ENCODE measurements at places on chromosomes 1 and 21.

- DNase-seq, result no peak
Observed at GRCh38 chr1:16048573-16049189, 5.1 kb downstream of the CLCNKB start.

DNA sequence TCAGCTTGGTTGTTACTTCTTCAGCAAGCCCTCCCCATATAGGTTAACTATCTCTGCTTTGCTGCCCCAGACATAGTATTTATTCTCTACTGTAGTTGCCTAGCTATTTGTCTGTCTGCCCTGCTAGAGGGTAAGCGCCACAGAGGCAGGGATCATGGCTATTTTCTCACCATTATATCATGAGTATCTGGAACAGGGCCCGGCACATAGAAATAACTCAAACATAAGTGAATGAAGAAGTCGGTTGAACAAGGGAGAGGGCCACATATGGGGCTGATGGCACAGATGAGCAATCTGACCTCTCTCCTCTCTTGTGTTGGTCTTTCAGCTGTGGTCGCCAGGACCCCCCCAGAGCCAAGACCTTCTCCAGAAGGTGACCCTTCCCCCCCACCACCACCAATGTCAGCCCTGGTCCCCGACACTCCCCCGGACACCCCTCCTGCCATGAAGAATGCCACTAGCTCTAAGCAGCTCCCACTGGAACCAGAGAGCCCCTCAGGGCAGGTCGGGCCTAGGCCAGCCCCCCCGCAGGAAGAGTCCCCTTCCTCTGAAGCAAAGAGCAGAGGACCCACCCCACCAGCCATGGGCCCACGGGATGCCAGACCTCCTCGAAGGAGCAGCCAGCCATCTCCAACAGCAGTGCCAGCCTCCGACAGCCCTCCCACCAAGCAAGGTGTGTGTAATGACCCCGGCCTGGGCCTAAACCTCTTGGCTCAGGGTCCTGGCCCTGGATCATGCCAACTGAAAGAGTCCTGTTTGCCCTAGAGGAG, 14.9 kb downstream of the MAP7D1 start:
- DNase-seq, result no peak

DNA sequence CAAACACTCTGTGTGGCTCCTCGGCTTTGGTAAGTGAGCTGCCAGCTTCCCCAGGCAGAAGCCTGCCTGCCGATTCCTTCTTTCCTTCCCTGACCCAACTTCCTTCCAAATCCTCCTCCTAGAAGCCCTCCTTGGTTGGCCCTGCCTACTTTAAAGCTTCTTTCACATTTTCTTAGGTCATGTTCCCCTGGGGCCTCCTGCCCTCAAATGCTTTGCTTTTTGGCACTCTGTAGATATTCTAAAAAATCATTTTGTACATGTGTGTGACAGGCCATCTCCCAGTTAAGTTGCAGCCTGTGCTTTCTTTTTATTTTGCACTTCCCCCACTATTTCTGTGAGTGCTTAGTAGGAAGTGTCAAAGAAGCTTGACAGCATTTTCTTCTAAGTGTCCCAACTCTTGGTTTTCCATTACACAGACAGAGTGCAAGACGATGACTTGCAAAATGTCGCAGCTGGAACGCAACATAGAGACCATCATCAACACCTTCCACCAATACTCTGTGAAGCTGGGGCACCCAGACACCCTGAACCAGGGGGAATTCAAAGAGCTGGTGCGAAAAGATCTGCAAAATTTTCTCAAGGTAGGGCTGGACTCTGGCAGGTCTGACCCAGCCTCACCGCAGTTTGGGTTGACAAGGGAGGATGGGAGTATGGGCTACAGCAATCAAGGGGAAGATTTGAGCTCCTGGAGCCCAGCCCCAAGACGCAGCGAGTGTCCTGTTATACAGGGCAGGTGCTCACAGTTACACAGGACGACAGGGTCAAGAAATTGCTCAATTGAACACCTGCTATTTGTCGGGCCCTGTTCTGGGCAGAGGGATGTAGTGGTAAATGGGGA, at the start of gene S100A9:
Gene S100A9, plus strand, starts transcription at position 2 of the 838 bp plus-strand sequence. Its CDS starts 430 bp downstream, at position 432.
- no peak for DNase-seq

DNA sequence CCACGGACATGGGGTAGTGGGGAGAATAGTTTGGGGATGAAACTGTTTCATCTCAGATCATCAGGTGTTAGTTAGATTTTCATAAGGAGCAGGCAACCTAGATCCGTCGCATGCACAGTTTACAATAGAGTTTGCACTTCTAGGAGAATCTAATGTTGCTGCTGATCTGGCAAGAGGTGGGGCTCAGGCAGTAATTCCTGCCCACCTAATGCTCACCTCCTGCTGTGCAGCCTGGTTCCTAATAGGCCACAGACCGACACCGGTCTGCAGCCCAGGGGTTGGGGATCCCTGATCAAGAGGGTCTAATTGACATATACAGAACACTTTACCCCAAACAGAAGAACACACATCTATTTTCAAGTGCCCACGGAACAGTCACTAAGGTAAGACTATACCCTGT, 275.1 kb downstream of the PTPRU start:
- no peak for DNase-seq

GRCh38 chr1:32509939-32510338, 29.3 kb upstream of the ZBTB8A start:
- no peak for DNase-seq

DNA sequence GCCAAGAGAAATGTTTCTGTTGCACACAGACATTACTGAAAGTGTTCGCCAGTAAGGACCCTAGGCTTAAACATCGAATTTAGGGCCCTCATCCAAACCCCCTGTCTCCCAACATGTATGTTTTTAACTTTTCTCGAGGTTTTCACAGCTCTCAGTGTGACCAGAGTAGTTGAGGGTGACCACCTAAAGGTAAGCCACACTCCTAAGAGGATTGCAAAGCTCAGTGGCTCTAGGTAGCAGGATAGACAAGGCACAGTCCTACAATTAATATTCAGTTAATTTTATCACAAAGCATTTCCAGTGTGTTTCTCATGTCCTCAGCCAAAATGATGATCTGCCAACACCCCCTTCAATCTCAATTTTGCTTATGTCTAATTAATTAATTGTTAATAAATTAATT, 695 bp upstream of the ALG14 start:
- DNase-seq, result no peak

DNA sequence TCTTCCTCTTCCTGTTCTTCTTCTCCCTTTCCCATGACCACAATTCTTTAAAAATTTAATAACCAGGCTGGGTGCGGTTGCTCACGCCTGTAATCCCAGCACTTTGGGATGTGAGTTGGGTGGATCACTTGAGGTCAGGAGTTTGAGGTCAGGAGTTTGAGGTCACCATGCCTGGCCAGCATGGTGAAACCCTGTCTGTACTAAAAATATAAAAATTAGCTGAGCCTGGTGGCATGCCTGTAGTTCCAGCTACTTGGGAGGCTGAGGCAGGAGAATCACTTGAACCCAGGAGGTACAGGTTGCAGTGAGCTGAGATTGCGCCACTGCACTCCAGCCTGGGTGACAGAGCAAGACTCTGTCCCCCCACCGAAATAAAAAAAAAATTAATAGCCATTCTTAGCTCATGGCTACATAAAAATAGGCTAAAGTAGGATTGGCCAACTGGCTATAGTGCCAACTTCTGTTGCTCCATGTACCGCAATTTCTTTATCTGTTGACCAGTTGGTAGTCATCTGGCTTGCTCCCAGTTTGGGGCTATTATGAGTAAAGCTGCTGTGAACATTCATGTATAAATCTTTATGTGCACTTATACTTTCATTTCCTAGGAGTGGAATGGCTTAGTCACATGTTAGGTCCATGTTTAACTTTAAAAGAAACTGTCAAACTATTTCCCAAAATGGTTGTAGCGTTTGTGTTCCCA, 136.3 kb downstream of the PEX14 start:
- DNase-seq, result no peak

DNA sequence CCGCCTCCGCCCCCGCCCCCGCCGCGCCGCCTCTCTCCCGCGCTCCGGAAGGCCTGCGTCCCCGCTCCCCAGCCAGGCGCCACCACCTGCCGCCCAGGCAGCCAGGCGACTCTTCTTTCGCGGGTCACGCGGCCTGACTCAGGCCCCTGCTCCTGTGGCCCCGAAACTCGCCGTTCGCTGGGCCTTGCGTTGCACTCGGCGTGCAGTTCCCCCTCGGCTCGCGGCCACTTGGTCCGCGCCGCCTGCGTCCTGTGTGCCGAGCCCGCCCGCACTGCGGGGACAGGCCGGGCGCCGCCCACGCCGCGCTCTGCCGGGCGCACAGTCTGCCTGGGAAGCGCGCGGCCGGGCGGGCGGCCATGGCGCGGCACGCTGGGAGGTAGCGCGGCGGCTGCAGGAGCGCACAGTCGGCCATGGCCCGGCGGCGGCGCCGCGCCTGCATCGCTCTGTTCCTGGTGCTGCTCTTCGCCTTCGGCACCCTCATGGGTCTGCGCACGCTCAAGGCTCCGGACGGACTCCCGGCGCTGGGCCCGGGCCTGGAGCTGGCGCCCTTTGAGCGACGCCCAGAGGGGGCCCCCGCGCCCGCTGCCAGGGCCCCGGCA, at the start of gene MANEAL:
Gene MANEAL, plus strand, starts transcription at position 75 of the 599 bp plus-strand sequence. Its CDS starts 336 bp downstream, at position 411.
- DNase-seq, result peak; percentile 70

- no peak for DNase-seq
Observed at GRCh38 chr1:11740258-11741192, 4.6 kb downstream of the AGTRAP start.

GRCh38 chr1:171126504-171126903, 35.8 kb downstream of the FMO3 start:
- no peak for DNase-seq

DNA sequence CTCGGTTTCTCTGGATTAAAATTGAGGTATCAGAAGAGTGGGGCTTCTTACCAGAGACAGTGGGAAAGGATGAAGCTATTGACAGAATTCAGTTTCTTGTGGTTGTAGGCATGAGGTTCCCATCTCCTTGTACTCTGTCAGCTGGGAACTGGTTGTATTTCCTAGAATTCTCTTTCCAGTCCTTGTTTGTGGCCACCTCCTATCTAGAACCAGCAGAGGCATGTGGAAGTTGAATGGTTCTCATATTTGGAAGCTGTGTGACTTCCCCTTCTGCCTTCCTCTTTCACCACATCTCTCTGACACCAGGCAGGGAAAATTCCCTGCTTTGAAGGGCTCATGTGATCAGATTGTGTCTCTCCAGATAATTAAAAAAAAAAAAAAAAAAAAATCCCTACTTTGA, 457.7 kb upstream of the ADAMTS5 start:
- no peak for DNase-seq

GRCh38 chr1:210446479-210446878, 117.8 kb downstream of the HHAT start:
- no peak for DNase-seq

DNA sequence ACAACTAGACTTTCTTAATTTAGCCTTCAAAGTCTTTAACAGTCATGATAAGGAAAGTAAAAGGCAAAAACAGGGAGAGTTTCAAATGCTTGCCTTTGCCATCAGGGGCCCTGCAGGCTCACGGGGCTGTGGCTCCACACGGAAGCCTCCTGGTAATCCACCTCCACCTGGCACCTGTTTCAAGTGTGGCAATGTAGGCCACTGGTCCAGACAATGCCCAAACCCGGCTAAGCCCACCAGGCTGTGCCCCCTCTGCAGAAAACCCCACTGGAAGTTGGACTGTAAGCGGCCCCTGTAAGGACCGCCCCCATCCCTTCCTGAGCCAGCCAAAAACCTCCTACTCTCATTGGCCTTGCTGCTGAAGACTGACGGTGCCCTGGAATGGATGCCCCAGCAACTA, 32.5 kb downstream of the VN1R5 start:
- no peak for DNase-seq

- no peak for DNase-seq
Observed at GRCh38 chr1:14697353-14697752, 98.9 kb downstream of the KAZN start.

GRCh38 chr21:16264319-16264718, 534.5 kb downstream of the USP25 start:
- DNase-seq, result no peak

- DNase-seq, result no peak
Observed at GRCh38 chr1:207948536-207949250, 37.8 kb upstream of the CD34 start.

DNA sequence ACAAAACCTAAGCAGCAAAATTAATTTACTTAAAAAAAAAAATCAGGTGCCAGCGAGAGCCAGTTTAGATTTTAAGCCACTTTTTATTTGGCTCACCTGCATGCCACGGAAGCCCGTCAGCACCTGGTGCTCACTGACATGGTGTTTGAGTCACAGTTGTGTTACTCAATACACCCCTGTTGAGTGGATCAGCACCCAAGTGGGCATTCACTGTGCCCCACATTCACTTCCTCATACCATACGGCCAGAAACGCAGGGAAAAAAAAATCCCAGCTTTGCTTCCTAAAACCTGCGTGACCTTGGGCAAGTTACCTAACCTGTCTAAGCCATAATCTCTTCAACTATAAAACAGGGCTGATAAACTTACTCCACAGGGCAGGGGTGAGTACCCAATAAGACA, 42.8 kb upstream of the SIM2 start:
- no peak for DNase-seq

GRCh38 chr21:38170283-38170682, 86.5 kb upstream of the KCNJ15 start:
- DNase-seq, result peak; percentile 8

DNA sequence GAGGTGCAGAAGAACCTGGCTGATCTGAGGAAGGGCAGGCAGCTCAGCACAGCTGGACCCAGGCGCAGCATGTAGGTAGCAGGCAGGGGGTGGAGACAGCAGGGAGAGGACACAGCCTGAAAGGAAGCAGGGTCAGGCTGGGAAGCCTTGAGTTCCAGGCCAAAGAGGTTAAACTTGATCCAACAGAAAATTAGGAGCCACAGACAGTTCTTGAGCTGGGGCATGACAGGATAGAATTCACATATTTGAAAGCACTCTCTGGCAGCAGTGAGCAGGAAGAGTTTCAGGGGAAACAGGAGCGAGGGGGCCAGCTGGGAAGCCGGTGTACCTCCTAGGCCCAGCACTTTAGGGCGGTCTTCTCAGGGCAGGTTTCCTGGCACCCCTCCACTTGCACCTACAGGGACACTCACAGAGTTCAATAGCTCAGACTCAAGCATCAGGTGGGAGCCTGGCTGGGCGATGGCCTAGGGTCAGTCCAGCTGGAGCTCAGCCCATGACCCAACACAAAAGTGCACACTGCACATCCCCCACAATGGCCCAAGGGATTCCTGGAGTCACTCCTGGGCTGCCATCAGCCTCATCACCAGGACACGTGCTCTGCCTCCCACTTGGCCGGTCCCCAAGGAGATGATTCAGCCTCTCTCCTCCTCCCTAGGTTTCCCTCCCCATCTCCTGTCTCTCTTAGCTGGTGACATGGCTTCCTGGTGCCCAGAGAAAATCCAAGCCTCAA, 22.7 kb downstream of the MATN1 start:
- no peak for DNase-seq

- peak; percentile 8 for DNase-seq
Observed at GRCh38 chr21:38861989-38862683, 56.4 kb downstream of the ETS2 start.

All from GM18507 (cell line).